ENCODE measurements at places on chromosomes 6 and 20.

GRCh38 chr6:6925391-6926164 lies 182.2 kb upstream of the RREB1 start:
- DNase-seq: no peak

DNA sequence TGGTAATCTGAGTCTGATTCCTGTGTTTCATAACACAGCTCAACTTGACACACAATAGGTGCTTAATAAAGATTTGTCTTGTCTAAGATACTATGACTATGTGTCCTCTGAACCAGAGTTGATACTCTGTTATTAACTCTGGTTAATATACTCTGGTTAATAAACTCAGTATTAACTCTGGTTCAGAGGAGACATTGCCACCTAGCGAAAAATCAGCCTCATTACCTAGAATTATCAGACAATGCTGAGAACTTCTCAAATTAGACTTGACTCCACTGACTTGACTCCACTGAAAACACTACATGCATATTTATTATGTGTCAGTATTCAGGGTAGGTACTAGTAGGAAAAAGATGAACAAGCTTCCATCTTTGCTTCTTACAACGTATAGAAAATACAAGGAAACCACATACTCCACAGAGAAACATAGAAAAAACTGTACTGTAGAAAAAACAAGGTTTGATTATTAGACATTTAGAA lies 73.9 kb downstream of the AHI1 start:
- DNase-seq: no peak

- no peak for DNase-seq
Measured at GRCh38 chr20:51500311-51500710, 42.2 kb downstream of the NFATC2 start.

- DNase-seq: no peak
Measured at GRCh38 chr6:109428889-109429477, 11.4 kb downstream of the PPIL6 start.

DNA sequence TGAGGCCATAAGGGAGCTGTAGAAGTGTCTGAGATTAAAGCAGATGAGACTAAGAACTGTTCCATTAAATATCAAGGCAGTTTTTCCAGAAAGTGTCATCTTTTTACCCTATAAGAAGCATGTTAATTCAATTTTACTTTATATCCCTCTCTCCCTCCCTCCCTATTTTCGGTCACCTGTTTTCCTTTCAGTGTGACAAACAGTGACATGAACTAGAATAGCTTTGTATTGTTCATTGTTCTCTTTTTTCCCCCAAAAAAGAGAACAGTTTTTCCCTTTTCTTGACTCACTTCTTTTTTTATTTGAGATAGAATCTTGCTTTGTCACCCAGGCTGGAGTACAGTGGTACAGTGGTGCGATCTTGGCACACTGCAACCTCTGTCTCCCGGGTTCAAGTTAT lies 269.3 kb downstream of the ZFAND3 start:
- no peak for DNase-seq
